ENCODE measurements at places on chromosomes 5 and 9. TPM values are rescaled to one million over a fixed set of nuclear protein-coding genes. Genes with fewer than 3 reads are reported as not detected.

GRCh38 chr9:117305454-117305853 is 109.4 kb downstream of the ASTN2 start:
- DNase-seq = no peak

- DNase-seq = no peak
These were observed 27.5 kb upstream of the BOD1 start for GRCh38 chr5:173643964-173644363.

DNA sequence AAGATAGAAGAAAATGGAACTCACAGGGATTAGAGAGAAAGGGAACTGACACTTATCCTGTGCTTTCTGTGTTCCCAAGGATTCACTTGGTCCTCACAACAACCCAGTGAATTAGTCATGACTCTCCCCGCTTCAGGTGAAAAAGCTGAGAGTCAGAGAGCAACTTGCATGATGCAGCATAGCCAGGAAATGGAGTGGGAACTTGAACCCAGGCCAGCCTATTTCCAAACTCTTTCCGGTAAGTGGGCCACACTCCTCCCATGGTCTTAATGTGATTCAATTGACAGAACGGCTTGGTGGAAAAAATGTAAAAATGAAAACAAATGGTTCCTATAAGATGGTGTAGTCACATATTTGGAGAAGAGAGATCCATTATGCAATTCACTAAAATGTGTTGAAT is 45.9 kb upstream of the CEMIP2 start:
- no peak for DNase-seq

GRCh38 chr9:28747351-28747985 is 1174.2 kb upstream of the C9orf72 start:
- no peak for DNase-seq

F2RL2 gene
- 0.32 TPM for total RNA-seq

CDX1 gene
- 351 TPM for total RNA-seq
